ENCODE measurements at places on chromosomes 12 and 14. TPM values are rescaled to one million over a fixed set of nuclear protein-coding genes. Genes with fewer than 3 reads are reported as not detected.

DNA sequence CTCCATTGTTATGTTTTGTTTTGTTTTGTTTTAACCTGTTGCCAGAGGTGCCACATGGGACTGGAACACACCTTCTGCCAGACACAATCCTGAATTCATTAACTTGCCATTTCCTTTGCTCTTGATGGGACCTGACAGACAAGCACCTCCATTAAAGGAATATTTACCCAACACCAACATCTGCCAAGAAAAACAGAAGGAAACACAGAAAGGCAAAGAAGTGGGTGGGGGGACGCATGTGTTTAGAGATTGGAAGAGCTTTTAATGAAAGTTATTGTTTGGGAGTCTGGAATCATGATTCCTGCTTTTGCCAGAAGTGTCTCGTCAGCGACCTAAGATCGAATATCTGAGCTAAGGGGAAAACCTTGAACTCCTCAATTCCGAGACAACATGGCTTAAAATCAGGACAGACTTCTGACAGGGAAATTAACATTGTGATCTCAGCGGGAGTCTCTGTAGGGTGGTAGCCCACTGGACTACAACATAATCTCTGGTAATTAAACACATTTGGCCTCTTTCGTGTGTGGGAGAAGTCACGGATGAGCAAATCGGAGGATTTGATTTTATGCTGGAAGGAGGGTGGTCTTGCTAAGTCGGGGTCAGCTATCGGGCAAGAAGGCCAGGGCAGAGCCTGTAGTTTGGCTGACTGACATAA, 210.4 kb upstream of the FAR2 start:
- DNase-seq: no peak

- no peak for DNase-seq
Measured at GRCh38 chr14:70391493-70392391, 25.1 kb downstream of the SYNJ2BP start.

DNA sequence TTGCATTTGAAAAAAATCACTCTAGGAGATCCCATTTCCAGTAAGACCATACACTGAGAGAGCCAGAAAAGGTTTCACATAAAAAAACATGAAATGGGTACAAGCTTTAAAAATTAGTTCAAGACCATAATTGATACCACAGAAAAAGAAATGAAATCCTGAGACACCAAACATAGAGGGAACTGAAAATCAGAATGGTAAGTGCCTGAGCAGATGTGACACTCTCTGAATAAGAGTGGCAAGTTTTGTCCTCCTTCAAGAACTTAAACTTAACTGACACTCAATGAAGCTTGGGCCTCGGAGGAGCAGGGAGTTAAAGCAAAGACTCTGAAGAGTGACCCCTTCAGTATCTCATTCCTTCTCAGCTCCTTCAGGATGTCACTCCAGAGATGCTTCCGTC, 23.2 kb upstream of the PTGDR start:
- DNase-seq: no peak

- DNase-seq: no peak
Measured at GRCh38 chr14:65789363-65789762, 376.8 kb downstream of the FUT8 start.

- no peak for DNase-seq
Measured at GRCh38 chr14:39593377-39593776, 161.1 kb upstream of the FBXO33 start.

DNA sequence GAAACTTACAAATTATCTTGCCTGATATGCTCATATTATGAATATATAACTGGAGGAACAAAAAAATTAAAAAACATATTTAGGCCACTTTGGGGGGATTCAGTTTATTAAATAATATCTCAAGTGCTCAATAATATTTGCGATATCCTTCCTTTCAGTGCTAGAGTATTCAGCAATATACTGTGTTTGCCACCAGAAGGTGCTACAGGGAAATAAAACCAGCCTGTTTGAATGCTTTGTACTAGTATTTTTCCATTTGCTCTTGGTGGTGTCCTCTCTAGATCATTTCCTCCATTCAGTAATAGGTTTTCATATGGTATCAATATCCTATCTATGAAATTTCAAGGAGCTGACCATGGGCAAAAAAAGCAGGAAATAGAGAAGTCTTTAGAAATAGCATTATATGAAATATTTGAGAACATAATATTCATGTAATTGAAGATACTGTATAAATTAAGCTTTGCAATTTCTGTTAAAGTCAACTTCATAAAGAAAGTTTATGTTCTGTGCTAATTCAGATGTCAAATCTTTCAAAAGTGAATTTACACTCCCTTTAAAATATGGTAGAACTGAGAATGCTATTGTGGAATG, 106.2 kb upstream of the NAV3 start:
- peak; percentile 18 for DNase-seq

DNA sequence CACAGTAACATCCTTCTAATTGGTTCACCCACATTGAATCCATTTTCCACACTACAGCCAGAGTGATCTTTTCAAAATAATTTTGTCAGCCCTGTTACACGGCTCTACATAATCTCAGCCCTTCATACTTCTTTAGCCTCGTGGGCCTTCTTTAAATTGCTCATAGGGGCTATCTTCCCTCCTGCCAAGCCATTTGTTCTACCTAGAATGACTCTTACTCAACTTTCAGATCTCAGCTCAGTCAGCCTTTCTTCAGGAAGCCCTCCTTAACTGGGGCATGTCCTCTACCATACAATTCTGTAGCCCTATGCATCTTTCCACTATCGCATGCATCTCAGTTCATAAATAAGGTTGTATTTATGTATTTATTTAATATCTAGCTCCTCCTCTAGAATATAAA, 39.7 kb downstream of the CEP128 start:
- no peak for DNase-seq

DNA sequence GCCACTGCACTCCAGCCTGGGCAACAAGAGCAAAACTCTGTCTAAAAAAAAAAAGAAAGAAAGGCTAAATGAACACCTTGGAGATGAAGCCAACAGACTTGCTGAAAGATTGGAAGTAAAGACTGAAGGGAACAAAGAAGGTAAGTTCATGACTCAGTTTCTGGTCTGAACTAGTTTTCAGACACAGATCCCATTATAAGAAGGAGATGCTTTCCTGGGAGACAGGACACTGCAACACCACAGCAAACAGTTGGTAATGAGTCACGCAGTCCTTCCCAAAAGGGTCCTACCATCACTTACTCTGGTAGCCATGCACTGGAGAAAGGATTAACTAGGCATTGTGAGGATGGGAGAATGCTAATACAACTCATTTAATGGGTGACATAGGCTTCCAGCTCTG, 97.2 kb downstream of the SSPN start:
- DNase-seq: no peak

Gene GYS2
- not detected for polyA plus RNA-seq

Gene P2RX7
- polyA plus RNA-seq: 0.99 TPM

Gene SYNDIG1L
- polyA plus RNA-seq: 0.19 TPM

Gene HSP90B1
- 939 TPM for polyA plus RNA-seq

Gene ARHGAP9
- 4.1 TPM for polyA plus RNA-seq

Gene CABP1
- polyA plus RNA-seq: 4.6 TPM
